ENCODE measurements at places on chromosomes 3 and 15. TPM values are rescaled to one million over a fixed set of nuclear protein-coding genes. Genes with fewer than 3 reads are reported as not detected.

Gene GOLGA6L9
- 5.2 TPM for total RNA-seq

Gene FAM81A
- 0.78 TPM for total RNA-seq

Gene CD200
- 2.6 TPM for total RNA-seq

Gene TF
- 7.9 TPM for total RNA-seq

Gene ATP10A
- 1.3 TPM for total RNA-seq

Gene GANC
- 11.9 TPM for total RNA-seq

Gene CFAP100
- total RNA-seq: not detected

Gene GRK7
- not detected for total RNA-seq

Gene MRPS25
- total RNA-seq: 17.1 TPM

Gene CCDC32
- 21.0 TPM for total RNA-seq

Gene RAP2B
- total RNA-seq: 6.5 TPM

Gene CHST13
- 2.3 TPM for total RNA-seq

Gene ZNF80
- not detected for total RNA-seq

Gene CCR2
- total RNA-seq: 7.9 TPM

Gene STXBP5L
- 0.78 TPM for total RNA-seq

Gene NPAP1
- total RNA-seq: 0.33 TPM

Gene EEF1AKMT4
- total RNA-seq: 3.0 TPM

Gene ISLR
- total RNA-seq: 15.8 TPM

Gene MEIS2
- 11.9 TPM for total RNA-seq

Gene MST1R
- total RNA-seq: 10.4 TPM

Gene TIGIT
- total RNA-seq: not detected

Gene CNTN3
- 20.4 TPM for total RNA-seq

Gene SEMA5B
- total RNA-seq: 1.0 TPM

Gene CD96
- 0.33 TPM for total RNA-seq

Gene TUSC7
- total RNA-seq: not detected

Gene LRRC31
- 0.78 TPM for total RNA-seq

Data from body of pancreas (tissue), 4 donors.